ENCODE measurements at places on chromosomes 3 and 15. TPM values are rescaled to one million over a fixed set of nuclear protein-coding genes. Genes with fewer than 3 reads are reported as not detected.

Gene DNAJC13
- polyA plus RNA-seq: 6.3 TPM

GRCh38 chr15:68817304-68818065 lies 3.2 kb downstream of the ANP32A start:
- H3K36me3 ChIP-seq: no peaks in the 10 kb centered on the region
- H3K4me3 ChIP-seq: peak overlapping the region; percentile 73
- H3K27ac ChIP-seq: peak overlapping the region; percentile 100
- peaks cover 37% of the 10 kb centered on the region for H3K4me1 ChIP-seq
- DNase-seq: peak; percentile 66

DNA sequence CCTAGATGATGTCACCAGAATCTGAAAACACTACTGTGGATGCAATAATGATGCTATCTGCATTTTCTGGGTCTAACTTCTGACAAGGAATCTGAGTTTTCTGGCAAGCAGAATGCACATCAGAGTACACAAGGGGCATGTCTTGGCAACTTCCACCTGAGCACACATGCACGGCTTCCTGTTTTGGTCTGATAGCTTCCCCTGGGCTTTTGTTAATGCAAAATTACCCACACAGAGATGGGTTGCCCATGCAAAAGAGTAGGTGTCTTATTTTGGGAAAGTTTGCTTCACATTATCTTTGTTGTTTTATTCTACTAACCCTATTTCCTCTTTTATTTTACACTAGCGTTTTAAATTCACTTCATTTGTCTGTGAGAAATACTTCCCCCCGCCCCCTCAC lies 74.2 kb upstream of the SATB1 start:
- no peaks in the 10 kb centered on the region for H3K36me3 ChIP-seq
- no peak overlapping the region for H3K4me3 ChIP-seq
- DNase-seq: no peak
- H3K27ac ChIP-seq: no peak overlapping the region
- no peaks in the 10 kb centered on the region for H3K4me1 ChIP-seq

Gene GREM1
- polyA plus RNA-seq: not detected

Gene COL6A5
- not detected for polyA plus RNA-seq

DNA sequence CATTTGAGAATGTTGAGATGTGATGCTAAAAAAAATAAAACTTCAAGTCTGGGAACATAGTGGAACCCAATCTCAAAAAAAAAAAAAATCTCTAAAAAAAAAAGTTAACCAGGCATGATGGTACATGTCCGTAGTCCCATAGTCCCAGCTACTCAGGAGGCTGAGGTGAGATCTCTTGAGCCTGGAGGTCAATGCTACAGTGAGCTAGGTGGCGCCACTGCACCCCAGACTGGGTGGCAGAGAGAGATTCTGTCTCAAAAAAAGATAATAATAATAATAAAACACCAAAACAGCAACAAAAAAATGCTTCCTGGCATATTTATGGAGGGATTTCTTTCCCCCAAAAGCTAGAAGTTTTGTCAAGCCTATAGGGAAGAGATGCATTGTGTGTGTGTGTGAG lies 361.6 kb downstream of the ROBO1 start:
- no peaks in the 10 kb centered on the region for H3K36me3 ChIP-seq
- H3K27me3 ChIP-seq: no peaks in the 10 kb centered on the region
- no peaks in the 10 kb centered on the region for H3K4me1 ChIP-seq
- no peak for DNase-seq
- H3K4me3 ChIP-seq: no peak overlapping the region
- H3K27ac ChIP-seq: no peak overlapping the region

DNA sequence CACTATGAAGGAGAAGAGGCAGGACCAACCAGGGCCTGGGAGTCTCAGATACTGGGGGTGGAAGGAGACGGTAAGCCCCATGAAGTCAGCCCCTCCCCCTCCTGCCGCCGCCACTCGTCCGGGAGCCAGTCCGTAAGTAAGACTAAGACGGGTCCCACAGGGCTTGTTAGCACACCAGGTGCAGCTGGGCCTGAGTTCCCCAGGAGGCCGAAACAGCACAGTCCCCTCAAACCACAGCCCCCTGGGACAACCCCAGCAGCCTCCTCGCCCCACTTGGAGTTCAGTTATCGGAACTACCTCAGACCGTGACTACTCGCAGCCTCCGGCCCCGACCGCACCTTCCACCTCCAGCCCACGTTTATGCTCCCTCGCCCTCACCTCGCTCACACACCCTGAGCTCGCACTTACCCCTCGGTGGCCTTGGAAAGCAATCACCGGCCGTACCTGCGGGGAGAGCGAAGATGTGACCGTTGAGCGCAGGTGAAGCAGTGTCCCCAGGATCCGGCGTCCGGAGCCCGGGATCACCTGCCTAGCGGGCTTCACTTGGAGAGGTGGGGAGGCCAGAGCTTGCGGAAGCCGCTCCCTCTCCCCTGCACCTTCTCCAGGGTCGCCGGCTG lies 557 bp downstream of the ELL3 start:
- peak overlapping the region; percentile 72 for H3K27ac ChIP-seq
- peak overlapping the region; percentile 69 for H3K4me3 ChIP-seq

DNA sequence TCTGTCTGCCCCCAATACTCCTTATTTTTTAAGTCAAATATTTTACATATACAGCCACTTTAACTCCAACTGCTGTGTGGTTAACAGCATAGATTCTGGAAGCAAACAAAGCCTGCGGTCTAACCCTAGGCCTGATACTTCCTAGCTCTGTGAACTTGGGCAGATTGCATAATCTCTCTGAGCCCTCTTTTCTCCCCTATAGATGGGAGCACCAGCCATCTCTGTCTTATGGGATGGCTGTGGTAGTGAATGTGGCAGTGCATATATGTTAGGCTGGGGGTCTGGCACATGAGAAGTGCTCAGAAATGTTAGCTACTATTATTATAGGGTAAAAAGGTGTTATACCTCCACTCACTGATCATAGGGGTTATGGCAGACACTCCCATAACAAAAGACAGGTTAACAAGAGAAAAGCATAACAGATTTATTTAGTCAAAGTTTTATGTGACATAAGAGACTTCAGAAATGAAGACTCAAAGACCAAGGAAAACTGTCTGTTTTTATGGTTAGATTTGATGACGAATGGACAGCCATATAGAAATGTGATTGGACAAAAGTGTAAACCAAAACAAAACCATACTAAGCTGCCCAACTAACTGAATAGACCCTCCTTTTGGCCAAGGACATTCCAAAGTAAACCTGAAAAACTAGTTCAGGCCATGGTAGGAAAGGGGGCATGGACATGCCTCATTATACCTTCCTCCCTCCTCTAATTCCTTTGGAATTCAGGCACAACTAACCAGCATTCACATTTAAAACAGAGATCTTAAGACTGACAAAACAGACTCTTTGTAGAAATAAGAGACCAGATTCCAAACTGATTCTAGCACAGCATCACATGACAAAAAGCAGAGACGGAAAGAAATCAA lies 53.9 kb upstream of the DAZL start:
- no peak for DNase-seq
- no peaks in the 10 kb centered on the region for H3K4me1 ChIP-seq
- H3K27ac ChIP-seq: no peak overlapping the region
- H3K27me3 ChIP-seq: no peaks in the 10 kb centered on the region

DNA sequence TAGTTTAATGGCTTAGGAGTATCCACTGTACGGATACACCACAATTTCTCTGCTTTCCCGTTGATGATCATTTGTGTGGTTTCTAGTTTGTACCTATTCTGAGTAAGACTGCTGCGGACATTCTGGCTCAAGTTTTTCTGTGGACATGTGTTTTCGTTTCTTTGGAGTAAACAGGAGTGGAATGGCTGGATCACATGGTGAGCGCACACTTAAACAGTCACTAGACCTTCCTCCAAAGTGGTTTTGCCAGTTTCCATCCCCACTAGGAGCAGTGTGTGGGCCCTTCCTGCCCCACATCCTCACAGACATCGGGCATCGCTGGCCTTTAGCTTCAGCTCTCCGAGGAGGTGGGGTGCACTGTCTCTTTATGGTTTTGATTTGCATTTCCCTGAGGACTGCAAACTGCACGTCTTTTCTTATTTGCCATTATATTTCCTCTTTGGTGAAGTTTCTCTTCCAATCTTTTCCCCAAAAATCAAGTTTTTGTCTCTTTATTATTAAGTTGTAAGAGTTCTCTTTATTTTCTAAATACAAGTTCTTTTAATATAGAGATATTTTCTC lies 94.1 kb downstream of the VGLL4 start:
- peaks cover 36% of the 10 kb centered on the region for H3K4me1 ChIP-seq
- no peak overlapping the region for H3K27ac ChIP-seq
- H3K4me3 ChIP-seq: no peak overlapping the region
- no peaks in the 10 kb centered on the region for H3K27me3 ChIP-seq

Gene IQSEC1
- 13.1 TPM for polyA plus RNA-seq

- H3K4me1 ChIP-seq: no peaks in the 10 kb centered on the region
- no peaks in the 10 kb centered on the region for H3K27me3 ChIP-seq
- no peak for DNase-seq
- no peak overlapping the region for H3K4me3 ChIP-seq
These were observed 34.4 kb upstream of the FBN1 start for GRCh38 chr15:48679952-48680351.

- DNase-seq: no peak
- peaks cover 27% of the 10 kb centered on the region for H3K36me3 ChIP-seq
- no peak overlapping the region for H3K4me3 ChIP-seq
- H3K4me1 ChIP-seq: peaks cover 22% of the 10 kb centered on the region
These were observed 10.5 kb downstream of the NR2C2 start for GRCh38 chr3:14957925-14958324.

- no peak overlapping the region for H3K4me3 ChIP-seq
- no peak for DNase-seq
- no peak overlapping the region for H3K27ac ChIP-seq
These were observed 242.5 kb downstream of the CADPS start for GRCh38 chr3:62632510-62633294.

Gene RTP1
- not detected for polyA plus RNA-seq

Gene SLC51B
- 0.43 TPM for polyA plus RNA-seq

DNA sequence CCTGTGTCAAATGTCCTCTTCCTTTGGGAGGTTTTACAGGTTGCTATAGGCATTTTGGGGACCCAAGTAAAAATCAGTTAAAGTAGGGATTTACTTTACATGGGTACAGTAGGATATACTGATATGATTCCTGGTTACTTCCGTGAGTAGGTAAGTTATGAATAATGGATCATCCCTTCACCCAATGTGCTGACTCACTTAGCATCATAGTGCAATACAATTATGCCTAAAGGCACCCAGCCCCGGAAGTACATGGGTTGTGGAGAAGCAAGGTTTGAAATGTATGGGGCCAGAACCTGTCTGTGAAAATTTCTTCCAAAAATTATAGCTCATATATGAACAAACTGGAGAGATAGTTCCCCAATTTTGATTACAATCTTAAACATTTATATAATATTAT lies 64.0 kb downstream of the GLB1 start:
- H3K4me1 ChIP-seq: no peaks in the 10 kb centered on the region
- H3K27me3 ChIP-seq: no peaks in the 10 kb centered on the region
- no peak for DNase-seq
- H3K27ac ChIP-seq: no peak overlapping the region

GRCh38 chr3:50347187-50347813 lies 1.8 kb upstream of the ZMYND10 start:
- H3K4me3 ChIP-seq: no peak overlapping the region
- H3K27me3 ChIP-seq: no peaks in the 10 kb centered on the region
- peaks cover 51% of the 10 kb centered on the region for H3K4me1 ChIP-seq
- H3K36me3 ChIP-seq: peaks cover 27% of the 10 kb centered on the region

DNA sequence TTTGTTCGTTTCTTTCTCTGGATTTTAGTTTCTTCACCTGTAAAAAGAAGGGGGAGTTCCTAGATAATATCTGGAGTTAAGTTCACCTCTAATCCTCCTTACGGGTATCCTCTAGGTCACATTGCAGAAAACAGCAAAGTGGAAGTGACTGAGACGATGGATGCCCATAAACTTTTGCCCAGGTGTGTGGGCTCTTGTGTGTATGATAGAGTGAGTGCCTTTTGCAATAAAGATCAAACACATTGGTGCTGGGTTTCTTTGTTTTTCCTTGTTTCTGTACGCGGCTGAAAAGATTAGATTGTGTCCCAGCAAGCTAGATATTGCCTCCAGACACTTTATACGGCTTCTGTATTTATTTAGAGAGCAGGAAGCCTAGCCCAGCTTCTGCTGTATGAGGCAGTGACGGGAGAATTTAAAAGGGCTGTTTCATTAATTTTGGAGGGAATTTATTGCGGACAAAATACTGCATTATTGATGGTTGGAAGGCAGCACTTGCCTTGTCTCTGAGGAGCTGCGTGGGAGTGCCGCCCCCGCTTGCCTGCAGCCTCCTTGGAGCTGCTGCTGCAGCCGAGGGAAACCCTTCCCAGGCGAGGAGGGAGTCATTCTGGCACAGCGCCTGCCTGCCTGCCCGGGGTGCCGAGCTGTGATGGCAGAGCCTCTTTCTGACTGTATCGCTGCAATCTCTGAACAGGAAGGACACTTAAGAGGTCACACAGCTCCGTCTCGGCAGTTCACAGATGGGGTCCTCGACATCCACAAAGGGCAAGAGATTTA lies 38.5 kb downstream of the PYDC2 start:
- peak; percentile 6 for DNase-seq
- H3K4me3 ChIP-seq: peak overlapping the region; percentile 38
- H3K4me1 ChIP-seq: peaks cover 2% of the 10 kb centered on the region

Gene GCNT3
- 0.37 TPM for polyA plus RNA-seq

DNA sequence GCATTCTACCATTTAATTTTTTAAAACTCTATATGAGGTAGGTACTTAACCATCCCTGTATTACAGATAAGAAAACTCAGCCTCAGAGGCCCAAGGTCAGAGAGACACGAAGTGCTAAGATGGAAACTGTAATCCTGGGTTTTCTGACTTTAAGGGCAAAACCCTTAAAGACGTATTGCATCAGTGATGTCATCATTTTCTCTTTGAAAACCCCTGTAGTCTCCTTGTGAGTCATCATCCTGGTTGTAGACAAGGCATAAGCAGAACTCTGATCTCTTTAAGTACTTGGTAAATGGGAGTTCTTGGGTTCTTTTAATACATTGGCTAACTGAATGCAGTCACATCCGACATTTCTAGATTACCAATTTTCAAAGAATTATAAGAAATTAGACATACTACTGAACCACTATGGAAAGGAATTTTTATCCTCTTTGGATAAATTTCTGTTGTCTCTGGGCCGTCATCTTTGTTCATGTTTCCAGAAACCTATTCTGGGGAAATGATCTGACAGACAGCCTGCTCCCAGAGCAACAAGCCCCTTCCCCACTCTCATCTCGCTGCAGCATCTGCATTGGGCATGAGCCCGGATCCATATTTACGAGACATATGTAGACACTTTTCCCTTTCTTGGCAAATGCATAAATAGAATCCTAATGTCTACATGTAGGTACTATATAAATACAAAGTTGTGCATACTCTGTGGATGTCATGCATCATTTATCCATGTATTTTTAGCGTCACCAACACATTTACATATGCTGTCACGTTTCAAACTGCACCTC lies 48.7 kb upstream of the MDFIC2 start:
- H3K27me3 ChIP-seq: no peaks in the 10 kb centered on the region
- no peak overlapping the region for H3K27ac ChIP-seq
- H3K4me1 ChIP-seq: no peaks in the 10 kb centered on the region
- H3K4me3 ChIP-seq: no peak overlapping the region

Gene ALS2CL
- polyA plus RNA-seq: 102 TPM

GRCh38 chr3:89521328-89521727 lies 413.9 kb downstream of the EPHA3 start:
- no peaks in the 10 kb centered on the region for H3K27me3 ChIP-seq
- no peaks in the 10 kb centered on the region for H3K36me3 ChIP-seq
- H3K4me3 ChIP-seq: no peak overlapping the region
- DNase-seq: no peak

Gene PCOLCE2
- polyA plus RNA-seq: 57.8 TPM

GRCh38 chr3:109532257-109533216 lies 195.2 kb upstream of the DPPA4 start:
- no peak overlapping the region for H3K27ac ChIP-seq
- H3K27me3 ChIP-seq: no peaks in the 10 kb centered on the region
- no peak overlapping the region for H3K4me3 ChIP-seq
- DNase-seq: no peak
- no peaks in the 10 kb centered on the region for H3K4me1 ChIP-seq
- no peaks in the 10 kb centered on the region for H3K36me3 ChIP-seq

Data from heart right ventricle (tissue), 16 donors.